Upper lobe of right lung (tissue), 1 donor: ENCODE measurements at places on chromosomes 3 and 15. TPM values are rescaled to one million over a fixed set of nuclear protein-coding genes. Genes with fewer than 3 reads are reported as not detected.

The CKMT1A gene
- total RNA-seq, result 1.9 TPM

- no peak for DNase-seq
Measured at GRCh38 chr3:196012481-196012880, 69.4 kb downstream of the TFRC start.

DNA sequence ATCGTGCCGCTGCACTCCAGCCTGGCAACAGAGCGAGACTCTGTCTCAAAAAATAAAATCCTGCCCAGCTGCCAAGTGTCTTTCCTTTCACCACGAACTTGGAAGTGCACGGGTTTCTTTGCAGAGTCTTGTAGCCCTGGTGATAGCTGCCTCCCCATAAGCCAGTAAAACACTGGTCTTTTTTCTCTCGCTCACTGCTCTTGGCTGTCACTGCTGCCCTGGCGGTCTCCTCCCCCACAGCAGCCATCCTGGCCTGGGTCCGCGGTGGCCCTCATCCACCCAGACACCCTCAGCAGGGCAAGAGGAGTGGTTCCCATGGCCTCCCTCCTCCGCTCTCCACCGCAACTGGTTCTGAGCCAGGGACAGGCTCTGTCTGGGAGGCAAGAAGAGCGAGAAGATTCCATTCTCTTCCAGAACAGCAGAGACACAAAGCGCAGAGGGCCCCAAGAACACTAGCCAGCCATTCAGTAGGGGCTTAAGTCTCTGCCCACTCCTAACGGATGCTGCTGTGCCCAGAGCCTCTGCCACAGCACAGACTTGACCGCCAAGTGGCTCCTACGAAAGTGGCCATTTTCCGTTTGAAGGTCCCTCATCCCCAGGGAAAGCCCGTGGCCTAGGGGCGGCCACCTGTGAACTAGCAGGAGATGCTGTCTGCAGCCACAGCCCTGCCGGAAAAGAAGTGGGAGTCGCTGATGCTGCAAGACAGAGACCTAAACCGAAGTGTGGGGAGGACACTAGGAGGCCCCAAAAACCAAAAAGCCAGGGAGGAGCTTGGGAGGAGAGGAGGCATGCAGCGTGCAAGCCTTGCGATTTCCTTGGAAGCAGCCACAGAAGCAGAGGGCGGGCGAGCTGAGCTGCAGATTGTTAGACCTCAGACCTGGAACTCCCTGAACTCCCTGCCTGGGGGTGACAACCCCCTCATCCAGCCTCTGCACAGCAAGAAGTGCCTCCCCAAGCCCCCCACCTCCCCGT lies 44.1 kb downstream of the KLHL25 start:
- DNase-seq, result peak; percentile 72

- DNase-seq, result no peak
Measured at GRCh38 chr15:31609258-31609681, 282.6 kb downstream of the KLF13 start.

DNA sequence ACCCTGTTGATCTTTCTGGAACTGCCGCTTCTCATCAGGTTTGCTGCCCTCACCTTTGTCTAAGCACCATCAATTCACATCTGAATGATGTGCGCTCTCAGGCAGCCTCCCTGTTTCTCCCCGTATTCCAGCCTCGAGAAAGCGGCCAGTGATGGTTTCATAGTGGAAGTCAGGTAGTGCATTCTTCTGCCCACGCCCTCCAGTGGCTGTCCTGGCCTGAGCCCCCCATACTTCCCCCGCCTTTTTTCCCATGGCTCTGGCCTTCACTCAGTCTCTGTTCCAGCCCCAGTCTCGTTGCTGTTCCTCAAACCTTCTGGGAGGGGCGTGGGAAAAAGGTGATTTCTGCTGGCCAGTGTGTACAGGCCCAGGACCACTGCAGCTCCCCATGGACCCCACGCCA lies 101.3 kb downstream of the ASB7 start:
- DNase-seq, result peak; percentile 32

DNA sequence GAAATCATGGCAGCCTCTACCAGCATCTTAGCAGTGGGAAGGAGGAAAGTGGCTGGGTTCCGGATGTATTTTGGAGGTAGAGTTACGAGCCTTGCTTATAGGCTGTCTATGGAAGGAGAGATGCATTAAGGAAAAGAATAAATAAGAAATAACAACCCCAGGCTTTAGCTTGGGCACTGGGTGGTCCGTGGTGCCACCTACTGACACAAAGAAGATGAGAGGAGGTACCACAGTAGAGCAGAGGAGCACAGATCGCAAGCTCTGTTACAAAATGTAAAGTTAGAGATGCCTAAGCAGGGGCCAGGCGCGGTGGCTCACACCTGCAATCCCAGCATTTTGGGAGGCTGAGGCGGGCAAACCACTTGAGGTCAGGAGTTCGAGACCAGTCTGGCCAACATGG lies 74.8 kb downstream of the TMEM39A start:
- DNase-seq, result no peak

DNA sequence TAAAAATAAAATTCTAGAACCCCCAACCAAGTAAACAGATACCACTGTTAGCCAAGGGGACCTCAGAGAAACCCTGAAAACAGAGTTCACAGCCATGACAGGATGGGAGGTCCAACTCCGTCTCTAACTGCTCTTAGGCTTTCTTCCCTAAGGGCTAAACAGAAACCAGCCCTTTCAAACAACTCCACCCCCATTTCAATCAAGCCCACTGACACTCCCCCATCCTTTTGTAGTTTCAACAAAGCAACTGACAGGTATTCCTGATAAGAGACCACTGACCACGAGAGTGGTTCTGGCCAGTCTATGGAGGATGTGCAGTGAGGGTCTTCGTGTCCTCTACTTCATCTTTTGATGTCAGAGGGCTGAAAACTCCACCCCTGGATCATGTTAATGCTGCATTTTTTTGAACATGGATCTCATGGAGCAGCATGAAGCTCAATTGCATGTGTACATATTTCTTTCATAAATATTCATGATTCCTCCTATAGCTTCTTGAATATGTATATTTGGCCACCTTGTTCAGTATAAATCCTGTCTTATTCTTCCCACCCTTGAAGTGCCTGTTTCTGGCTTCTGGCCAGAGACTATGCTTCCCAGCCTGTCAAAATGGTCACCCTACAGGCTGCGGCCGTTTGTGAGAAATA lies 222.6 kb downstream of the OSBPL10 start:
- no peak for DNase-seq

DNA sequence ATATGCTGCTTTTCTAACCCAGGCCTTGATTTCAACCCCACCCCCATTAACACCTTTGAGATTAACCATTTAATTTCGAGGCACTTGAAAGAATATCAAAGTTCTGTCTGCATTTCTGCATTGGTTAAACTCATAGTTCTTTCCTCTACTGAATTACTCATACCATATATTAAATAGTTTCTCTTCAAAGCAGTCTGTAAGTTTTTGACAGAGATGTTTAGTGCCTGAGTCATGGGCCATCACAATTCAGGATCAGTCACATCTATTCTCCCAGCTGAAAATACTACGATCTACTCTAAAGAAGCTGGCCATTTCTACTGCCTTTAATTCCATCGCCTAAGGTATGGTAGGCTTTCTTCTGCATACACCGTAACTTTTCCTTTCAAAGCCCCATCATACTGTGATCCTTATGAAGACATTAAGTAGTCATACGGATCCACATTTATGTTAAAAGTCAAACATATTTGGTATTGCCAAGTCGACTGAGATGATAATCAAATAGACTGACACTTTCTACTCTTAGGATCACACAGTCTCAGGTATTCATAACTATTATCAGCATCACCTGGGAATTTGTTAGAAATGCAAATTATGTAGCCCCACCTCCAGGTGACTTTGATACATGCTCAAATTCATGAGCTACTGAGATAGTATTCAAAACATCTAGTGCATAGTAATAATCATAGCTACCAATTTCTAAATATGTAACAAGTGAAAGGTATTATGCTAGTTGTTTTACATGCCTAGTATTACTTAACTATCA lies 489.4 kb upstream of the IL12A start:
- DNase-seq, result no peak

GRCh38 chr3:107990926-107991325 lies 99.9 kb downstream of the CD47 start:
- no peak for DNase-seq

GRCh38 chr15:66803182-66803729 lies 101.2 kb downstream of the SMAD6 start:
- DNase-seq, result peak; percentile 94

- no peak for DNase-seq
Measured at GRCh38 chr3:133271042-133271441, 128.8 kb upstream of the BFSP2 start.

DNA sequence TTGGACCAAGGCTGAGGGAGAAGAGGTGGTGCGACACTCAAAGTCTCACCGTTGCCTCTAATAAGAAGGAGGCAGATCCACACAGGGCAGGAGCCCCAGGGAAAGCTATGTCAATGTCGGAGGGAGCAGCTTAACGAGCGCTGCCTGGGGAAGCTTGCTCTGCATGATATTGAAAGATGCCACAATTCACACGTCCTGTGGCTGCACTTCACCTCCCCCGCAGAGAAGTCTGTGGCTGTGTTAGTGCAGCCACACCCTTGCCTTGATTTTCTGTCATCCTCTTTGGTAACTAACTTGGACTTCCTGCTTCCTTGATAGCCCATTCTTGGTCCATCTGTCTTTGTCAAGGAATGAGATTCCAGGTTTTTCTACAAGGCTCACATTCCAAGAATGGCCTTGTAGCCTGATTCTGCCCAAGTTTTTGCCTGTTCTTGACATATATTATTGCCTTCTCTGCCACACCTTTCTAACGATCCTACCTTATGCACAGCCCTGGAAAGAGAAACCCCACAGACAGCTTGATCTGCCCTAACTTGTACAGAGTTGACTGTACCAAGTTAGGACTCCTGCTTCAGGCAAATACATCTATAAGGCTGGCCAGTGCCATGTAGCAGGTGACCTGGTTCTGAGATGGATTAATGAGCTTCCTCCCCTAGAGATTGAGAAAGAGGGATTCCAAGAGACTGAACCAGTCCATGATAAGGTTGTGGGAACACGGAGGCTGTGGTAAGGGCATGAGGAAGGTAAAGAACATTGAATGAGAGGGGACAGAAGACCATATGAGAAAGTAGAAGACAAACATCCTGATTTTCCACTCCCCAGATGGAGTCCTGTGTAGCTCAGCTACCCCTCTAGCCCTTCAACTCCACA lies 153.0 kb upstream of the WNT5A start:
- no peak for DNase-seq

DNA sequence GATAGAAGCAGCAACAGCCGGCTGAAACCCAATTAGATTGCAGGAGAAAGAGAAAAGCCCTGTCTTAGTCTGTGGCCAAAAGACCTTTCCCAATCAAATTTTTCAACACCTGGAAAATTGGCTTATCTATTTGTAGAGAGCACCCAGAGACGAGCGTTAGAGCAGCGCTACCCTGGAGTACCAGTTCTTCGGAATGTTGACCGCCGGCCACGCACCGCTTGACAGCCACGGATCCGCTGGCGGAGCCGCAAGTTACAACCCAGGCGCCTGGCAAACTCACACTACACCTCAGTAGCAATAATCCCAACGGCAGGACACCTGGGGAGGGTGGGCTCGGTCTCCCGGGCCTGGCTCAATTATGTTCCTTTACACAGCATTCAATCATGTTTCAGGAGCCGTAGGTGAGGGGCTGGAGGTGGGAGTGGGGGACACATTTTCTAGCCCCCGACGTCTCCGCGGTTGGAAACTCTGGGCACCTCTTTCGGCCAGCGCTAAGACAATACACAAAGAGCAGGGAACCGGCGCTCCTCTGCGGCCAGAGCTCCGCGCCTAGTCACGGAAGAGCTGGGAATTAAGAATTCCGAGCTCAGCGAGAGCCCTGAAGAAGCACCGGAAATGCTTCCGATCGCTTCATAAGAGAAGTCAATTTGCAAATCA lies 1.2 kb downstream of the MB21D2 start:
- DNase-seq, result peak; percentile 67

DNA sequence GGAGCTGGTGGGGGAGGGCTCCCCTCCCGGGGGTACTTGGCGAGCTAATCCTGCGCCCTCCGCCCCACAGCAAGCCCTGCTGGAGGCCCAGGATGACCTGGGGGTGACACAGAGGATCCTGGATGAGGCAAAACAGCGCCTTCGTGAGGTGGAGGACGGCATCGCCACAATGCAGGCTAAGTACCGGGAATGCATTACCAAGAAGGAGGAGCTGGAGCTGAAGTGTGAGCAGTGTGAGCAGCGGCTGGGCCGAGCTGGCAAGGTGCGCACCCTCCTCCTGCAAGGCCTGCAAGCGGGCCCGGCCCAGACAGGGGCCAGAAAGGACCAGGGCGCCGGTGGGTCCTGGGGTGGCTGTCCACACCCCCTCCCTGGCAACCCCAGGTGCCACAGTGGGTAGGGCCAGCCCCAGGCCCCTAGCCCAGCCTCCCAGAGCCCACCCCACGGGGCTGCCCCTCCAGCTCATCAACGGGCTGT lies 56.5 kb downstream of the SEMA3G start:
- DNase-seq, result no peak

GRCh38 chr15:30001602-30002001 lies 81.2 kb upstream of the GOLGA8J start:
- no peak for DNase-seq

GRCh38 chr3:12643010-12643380 lies 20.9 kb downstream of the RAF1 start:
- DNase-seq, result no peak

- no peak for DNase-seq
Measured at GRCh38 chr15:89023311-89023961, 64.8 kb upstream of the ABHD2 start.

DNA sequence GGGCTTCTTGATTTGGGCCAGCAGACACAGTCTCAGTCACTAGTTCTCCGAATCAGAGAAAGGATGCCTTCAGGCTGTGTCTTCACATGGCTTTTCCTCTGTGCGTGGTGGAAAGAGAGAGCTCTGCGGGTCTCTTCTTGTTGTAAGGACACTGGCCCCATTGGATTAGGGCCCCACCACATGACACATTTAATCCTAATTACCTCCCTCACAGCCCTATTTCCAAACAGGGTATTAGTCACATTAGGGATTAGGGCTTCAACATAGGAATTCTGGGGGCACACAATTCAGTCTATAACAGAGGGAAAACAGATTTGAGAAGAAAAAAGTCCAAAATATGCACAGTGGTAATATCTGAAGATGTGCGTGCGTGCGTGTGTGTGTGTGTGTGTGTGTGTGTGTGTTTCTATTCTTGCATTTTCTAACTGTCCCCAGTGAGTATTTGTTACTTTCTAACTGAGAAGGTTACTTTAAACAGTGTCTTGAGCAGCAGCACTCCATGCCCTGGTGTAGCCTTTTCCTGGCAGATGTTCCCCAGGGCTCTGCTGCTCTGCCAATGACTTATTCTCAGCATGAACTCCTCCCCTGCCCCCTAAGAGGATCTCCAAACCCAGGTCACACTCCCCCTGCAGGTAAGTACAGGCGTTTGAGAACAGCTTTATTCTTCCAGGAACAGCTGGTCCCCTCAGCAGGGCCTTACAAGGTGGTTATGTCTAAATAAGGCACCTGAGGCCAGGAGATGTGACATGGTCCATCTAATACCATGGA lies 72.9 kb downstream of the RPL39L start:
- DNase-seq, result no peak
